Ovary (tissue), 10 donors: ENCODE measurements at places on chromosomes 2 and 18. TPM values are rescaled to one million over a fixed set of nuclear protein-coding genes. Genes with fewer than 3 reads are reported as not detected.

DNA sequence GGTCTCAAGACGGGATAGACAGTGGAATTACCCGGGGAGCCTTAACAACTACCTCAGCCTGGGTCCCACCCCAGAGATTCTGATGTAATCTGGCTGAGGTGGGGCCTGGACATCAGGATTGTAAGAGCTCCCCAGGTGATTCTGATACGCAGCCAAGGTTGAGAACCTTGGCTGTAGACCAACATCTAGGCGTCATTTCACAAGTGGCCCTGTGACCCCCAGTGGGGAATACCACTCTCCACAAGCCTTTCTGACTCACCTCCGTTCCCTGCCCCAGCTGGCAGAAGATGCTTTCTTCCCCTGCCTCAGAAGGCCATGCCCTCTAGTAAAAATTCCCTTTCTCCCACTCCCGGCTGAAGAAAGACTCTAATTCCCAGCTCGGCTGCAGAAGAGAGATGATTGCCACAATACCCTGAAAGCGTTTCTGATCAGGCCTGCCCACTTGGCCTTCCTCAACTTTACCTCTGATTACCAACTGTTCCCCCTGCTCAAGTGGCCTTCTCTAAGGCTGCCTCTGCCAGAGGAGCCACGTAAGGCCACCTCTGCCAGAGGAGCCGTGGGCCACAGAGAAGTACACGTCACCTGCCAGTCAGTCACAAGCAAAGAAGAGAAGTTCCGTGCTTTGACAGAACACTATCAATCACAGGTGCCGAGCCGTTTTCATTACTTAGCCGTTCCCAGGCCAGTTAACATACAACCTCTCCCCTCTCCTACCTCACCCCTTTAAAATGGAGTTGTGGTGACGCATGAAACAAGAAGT is 116.8 kb upstream of the PKDCC start:
- DNase-seq, result no peak

DNA sequence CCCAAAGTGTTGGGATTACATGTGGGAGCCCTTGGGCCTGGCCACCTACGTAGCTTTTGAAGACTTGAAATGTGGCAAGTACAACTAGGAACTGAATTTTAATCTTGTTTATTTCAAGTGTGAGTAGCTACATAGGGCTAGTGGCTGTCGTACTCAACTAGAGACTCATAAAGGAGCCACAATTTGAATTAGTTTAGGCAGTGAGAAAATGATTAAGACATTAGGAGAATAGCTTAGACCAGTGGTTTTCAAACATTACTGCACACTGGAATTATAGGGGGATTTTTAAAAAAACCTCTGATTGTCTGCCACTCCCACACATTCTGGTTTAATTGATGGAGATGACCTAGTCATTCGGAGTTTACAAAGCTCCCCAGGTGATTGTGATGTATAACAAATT is 127.1 kb downstream of the FMNL2 start:
- DNase-seq, result no peak

DNA sequence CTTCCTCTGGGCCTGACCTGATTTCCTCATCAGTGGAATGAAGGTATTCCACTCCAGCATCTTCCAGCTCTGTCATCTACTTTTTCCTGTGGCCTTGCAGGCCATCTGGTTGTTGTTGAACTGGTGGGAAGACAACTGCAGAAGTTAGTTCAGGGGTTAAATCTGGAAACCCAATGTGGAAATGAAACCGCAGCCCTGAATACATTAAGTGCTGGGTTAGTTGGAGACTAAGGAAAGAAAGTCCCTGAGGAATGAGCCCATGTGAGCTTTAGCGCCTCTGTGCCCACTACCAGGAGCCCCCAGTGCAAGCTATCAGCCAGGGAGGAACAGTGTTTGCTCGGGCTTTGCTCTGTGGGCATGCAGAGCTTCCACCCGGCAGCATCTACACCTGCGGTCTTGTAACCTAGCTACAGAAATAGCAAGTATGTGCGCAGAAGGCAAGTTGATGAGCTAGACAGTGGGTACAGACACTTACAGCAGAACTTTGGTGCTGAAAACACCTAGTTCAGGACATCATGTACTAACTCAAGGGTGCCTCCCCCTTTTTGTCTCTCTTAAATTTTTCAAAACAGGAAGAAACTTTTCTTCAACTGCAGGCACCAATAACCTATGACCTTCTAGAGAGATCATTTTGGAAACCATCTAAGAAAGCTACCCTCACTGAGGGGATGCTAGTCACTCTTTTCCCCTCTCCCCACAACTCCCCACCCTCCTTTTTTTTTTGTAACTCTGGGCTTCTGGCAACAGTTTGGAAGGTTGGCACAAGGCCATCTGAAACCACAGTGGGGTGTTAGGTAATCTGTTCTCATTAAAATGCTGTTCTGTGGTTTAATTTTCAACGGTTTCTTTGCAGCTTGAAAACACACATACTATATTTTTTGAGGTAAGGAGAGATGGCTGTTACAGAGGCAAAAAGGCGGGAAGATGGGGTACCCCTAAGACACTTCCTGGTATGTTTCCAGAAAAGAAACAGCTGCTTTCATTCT is 18.3 kb upstream of the CXCR4 start:
- DNase-seq, result no peak

SOX11 gene
- total RNA-seq, result not detected

PASK gene
- 11.8 TPM for total RNA-seq

DNA sequence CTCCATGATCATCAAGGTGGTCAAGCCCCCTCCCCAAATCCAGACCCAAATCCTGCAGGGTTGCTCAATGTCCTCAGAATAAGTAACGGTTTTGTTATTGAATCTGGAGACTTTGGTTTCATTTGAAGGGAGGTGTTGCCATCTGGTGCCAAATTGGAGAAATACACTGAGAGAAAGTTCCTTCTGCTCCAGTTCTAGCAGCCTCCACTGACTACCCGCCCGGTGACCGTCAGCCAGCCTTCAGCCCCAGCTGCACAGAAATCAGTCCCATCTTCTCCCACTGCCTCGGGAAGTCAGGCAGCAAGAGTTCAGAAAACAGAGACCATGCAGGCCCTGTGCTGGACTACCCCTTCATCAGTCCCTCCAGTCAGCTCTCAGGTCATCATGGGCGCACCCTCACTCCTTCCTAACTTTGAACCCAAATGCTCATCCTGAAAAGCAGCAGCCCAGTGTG is 38.7 kb downstream of the PKDCC start:
- peak; percentile 45 for DNase-seq

GRCh38 chr2:12704378-12704777 is 12.4 kb upstream of the TRIB2 start:
- no peak for DNase-seq

DNA sequence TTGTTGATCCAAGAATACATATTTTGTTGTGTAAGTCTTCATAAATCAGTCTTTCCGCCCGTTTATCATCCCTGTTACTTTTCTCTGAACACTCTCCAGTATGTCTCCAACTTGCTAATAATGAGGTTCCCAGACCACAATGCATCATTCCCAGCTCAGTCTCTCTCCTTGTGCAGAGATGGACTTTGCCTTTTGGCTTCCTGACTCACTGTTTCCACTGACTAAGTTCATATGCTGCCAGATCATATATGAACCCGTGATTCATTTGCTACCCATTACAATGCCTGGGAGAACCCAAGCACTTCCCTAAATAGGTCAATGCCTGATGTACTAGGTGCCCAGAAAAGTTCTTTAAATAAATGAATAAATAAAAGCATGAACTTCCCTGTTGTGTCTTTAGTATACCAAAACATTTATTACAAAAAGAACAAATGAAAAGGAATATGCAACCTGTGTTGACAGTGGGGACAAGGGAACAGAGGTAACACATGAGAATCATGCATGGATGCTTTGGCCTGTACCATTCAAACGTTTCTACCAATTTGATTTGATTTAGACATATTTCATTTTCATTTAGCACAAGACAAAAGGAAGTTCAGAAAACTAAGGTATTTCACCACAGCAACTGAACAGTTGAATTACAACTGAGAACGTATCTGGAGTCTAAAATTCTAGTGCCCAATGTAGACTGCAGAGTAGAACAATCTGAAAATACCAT is 215.4 kb upstream of the HNRNPA3 start:
- DNase-seq, result no peak

CNDP2 gene
- 84.7 TPM for total RNA-seq

NBEAL1 gene
- 29.3 TPM for total RNA-seq
